ENCODE measurements at places on chromosomes 6 and 20. TPM values are rescaled to one million over a fixed set of nuclear protein-coding genes. Genes with fewer than 3 reads are reported as not detected.
A peak's percentile ranks its signal among the peaks of the same experiment; 100 is the strongest.

DNA sequence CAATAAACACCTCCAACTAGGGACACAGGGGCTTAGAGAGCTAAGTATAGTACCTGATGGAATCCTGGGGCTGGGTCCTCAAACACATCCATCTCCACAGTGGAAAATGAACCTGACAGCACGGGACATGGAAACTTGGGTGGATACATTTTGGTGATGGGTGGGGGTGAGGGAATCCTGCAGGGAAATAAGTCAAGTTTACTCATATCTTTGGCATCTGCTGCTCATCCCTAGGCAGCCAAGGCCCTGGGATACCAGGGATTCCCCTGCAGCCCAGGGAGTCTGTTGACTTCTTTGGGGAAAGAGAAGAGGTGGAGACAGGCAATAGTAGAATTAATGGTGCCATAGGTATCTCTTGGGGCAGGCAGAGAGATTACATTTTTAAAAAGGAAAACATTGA is 6.6 kb downstream of the APOBEC2 start:
- DNase-seq: no peak

DNA sequence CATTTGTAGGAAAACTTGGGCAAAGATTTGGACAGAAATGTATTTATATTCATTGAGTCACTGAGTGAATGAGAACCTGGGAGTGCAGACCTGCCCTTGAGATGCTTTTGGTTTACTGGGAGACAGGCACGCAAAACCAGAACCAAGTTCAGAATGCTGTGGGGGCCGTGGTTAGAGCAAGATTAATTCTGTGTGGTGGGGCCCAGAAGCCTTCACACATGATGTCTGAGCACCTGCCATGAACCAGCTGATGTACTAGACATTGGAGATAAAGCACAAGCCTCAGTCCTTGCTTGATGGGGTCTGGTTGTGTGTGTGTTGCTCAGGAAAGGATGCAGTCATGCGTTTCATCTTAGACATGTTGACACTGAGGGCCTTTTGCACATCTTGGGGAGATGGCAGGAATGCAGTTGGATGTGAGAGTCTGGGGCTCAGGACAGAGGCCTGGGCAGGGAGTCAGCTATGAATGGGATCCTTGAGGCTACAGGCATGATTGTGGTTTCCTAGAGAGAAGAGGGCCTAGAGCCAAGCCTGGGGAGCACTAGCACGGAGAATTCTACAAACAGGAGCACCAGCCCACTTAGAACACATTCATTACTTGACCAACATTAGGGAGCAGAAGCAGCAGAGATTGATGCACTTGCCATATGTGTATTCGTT is 114.3 kb upstream of the TMEM181 start:
- no peak for DNase-seq

GRCh38 chr20:64145458-64146300 is 18.6 kb upstream of the MYT1 start:
- no peak for DNase-seq

GRCh38 chr6:63525186-63525878 is 46.9 kb upstream of the LOC128125822 start:
- DNase-seq: no peak

DNA sequence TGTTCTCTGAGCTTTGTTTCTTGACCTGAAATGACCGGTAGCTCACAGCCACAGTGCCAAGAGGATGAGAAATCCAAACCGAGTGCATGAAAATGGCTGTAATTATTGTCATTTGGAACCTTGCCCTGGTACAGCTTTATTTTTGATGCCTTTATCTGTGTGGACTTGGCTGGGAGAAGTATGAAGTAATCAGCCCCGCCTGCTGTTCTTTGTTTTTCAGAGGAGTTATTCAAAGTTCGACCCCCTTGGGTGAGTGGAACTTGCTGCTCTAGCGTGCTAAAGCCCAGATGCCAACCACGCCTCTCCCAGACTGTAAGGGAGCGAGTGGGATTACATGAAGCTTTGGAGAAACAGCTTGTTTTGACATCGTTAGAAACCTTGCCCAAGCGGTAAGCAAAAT is 48.3 kb downstream of the ECT2L start:
- DNase-seq: peak; percentile 36

GRCh38 chr20:49508435-49509199 is 26.1 kb upstream of the KCNB1 start:
- peak; percentile 29 for DNase-seq

DNA sequence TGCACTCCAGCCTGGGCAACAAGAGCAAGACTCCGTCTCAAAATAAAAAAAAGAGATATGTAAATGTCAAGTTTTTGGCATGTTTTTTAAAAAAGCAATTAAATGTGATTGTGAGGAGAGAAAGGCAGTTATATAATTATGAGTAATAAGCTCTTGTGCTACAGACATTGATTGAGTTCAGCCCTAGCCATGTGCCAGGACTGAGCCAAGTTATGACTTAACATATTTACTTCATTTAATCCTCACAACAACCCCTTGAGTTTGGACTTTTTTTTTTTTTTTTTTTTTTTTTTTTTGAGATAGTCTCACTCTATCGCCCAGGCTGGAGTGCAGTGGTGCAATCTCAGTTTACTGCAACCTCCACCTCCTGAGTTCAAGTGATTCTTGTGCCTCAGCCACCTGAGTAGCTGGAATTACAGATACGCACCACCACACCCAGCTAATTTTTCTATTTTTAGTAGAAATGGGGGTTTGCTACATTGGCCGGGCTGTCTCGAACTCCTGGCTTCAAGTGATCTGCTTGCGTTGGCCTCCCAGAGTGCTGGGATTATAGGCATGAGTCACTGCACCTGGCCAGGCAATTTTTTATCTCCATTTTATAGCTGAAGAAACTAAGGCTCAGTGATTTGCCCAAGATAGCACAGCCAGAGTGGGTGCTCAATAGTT is 15.0 kb upstream of the CSE1L start:
- DNase-seq: no peak

DNA sequence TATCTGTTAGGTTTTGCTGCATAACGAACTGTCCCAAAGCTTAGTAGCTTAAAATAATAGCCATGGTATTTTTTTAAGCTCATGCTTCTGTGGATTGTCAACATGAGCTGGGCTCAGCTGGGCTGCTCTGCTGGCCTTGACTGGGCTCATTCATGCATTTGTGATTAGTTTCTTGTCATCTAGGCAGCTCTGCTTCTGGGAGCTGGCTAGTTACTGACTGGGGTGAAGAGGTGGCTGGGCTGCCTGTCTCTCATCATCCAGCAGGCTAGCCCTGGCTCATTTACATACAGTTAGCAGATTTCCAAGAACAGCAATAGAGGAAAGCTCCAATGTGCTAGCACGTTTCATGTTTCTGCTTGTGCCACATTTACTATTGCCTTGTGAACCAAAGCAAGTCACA is 165.1 kb upstream of the PCSK2 start:
- DNase-seq: no peak

DNA sequence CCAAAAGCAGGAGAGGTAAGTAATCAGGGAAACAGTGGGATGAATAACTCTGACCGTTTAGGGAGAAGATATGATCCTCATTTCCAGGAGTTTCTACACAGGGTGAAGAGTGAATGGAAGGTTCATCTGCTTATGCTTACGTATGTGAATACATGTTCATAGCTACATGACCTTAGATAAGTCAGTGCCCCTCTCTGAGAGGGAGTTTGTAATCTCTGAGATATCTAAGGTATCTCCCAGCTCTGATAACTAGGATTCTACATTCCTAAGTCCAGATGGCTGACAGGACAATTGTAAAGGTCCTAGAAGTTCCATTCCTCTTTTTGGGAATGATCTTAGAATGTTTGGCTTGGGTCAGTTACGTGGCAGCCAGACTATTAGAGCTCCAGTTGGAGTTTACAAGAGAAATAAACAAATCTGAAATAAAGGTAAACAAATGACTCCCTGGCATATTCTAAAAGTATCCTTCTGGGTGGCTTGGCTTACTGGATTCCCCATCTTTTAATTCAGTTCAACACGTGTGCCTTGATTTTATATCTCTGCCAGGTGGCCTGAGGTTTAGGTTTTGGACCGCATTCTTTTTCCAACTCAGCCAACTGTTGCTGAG is 15.8 kb downstream of the PROCR start:
- no peak for DNase-seq

DNA sequence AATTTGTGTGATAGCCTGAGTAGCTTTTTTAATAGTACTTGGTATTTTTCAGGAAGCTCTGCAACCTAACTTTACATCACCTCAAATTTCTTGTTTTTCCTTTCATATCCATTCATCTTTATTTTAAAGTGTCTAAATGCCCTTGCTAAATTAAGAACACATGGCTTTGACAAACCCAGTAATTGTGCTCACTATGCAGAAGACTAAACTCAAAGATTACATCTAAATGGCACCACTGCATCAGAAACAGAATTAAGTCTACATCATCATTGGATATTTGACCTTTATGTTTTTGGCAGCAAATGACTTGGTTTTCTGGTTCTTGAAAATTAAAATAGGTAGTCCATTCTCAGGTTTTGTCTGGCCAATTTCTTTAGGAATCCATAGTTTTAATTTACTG is 69.6 kb upstream of the HDGFL1 start:
- no peak for DNase-seq

DNA sequence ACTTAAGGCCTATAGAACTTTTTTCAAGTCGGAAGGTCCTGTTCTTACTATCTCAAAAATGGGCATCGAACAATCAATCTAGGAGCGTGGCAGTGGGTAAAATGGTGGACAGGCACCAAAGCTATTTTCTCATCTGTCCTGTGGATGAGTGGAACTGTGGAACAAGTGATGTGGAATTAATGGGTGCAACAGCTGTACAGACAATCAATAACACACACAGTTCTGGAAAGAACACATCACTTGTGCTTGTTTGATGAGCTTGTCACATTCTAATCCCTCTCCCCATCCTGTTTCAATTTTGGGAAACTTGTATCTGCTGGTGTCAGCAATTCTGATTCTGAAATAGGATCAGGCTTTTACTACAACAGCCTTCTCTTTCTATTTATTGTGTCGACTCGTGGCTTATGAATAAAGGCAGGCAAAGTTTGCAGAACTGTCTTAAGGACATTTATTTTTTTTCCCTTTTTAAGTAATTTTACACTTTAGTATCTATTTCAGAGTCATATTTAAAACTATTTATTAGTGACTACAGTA is 11.5 kb downstream of the RBM24 start:
- DNase-seq: no peak

DNA sequence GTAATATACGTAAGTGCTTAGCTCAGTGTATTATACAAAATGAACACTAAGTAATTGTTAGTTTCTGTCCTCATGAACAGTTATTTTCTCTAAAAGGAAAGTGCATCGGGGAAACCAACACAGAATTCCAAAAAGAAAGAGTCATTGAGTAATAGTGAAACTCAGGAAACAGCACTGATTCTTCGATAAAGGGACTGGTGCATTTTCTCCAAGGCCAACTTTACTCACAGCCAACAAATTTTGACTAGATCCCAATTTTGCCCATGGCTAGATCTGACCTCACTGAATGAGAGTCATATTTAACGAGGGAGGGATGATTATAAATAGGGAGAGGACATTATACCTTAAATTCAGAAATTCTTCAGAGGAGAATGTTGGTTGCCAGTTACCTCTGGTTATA is 390.9 kb upstream of the NRSN1 start:
- DNase-seq: no peak

DNA sequence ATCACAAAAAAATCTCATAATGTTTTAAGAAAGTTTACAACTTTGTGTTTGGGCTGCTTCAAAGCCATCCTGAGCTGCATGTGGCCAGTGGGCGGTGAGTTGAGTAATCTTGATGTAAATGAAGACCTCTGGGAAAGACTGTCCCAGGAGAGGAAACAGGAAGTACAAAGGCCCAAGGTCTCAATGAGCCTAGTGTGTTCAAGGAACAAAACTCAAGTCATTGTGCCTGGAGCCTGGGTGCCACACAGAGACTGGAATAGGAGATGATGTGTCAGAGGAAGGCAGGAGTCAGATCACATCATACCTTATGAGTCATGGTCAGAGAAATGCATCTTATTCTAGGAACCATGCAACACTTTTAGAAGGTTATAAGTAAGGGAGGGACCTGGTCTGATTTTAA is 51.5 kb downstream of the COL19A1 start:
- peak; percentile 74 for DNase-seq

DNA sequence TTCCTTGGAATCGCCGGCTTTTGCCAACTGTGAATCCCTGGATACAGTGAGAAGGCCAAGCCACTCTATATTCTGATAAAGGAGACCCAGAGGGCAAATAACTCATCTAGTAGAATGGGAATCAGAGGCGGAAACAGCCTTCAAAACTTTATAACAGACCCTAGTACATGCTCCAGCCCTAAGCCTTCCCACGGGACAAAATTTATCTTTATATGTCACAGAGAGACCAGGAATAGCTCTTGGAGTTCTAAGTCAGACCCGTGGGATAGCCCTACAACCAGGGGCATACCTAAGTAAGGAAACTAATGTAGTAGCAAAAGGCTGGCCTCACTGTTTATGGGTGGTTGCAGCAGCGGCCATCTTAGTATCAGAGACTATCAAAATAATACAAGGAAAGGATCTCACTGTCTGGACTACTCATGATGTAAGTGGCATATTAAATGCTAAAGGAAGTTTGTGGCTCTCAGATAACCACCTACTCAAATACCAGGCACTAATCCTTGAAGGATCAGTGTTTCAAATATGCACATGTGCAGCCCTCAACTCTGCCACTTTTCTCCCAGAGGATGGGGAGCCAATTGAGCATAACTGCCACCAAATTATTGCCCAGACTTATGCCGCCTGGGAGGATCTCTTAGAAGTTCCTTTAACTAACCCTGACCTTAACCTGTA is 29.5 kb downstream of the CEP85L start:
- no peak for DNase-seq

DNA sequence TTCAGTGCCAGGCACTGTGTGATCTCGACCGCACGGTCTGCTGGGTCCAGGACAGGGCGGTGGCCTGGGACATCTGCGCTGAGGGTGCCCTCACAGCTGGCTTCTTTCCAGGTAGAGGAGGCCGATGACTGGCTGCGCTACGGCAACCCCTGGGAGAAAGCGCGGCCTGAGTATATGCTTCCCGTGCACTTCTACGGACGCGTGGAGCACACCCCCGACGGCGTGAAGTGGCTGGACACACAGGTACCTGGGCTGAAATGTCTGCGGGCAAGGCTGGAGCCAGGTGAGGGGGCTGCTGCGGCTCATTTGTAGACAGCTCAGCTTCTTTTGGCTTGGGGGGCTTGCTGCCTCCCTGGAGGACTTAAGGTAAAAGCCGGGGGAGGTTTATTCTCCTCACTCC is 26.6 kb downstream of the PYGB start:
- DNase-seq: no peak

GRCh38 chr6:4801491-4802110 is 25.4 kb downstream of the CDYL start:
- DNase-seq: no peak

- no peak for DNase-seq
Measured at GRCh38 chr6:31386977-31387376, 16.4 kb upstream of the MICA start.

The SUMO4 gene
- total RNA-seq: not detected

The PDSS2 gene
- total RNA-seq: 9.2 TPM

The COL21A1 gene
- total RNA-seq: 0.06 TPM

The MUC21 gene
- not detected for total RNA-seq
